ENCODE measurements at places on chromosomes 11 and 22.

DNA sequence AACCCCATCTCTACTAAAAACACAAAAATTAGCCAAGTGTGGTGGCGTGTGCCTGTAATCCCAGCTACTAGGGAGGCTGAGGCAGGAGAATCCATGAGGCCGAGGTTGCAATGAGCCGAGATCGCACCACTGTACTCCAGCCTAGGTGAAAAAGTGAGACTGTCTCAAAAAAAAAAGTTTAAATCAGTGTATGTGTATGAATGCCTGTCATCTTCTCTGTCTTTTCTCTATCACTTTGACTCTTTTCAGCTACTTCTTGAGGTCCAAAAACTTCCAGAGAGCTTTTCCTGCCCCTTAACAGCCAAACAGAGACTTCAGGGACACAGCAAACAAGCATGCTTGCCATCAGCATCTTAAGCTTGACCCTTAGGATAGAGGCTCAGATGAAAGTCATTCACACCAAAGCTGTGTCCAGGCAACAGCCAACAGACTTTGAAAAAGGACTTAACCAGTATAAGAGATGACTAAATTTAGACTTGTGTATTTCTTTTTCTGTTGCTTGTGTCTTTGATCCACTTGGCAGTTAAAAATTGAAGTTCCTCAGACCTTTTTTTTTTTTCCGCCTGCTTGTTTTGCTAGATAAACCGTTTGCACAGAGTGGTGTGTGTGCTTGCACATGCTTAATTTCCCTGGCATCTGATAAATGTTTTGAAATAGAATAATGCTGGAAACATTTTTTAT, 151.9 kb downstream of the DBX1 start:
- H3K36me3 ChIP-seq, result no peaks in the 10 kb centered on the region
- no peak for DNase-seq
- no peaks in the 10 kb centered on the region for H3K4me1 ChIP-seq
- H3K27ac ChIP-seq, result no peak overlapping the region

GRCh38 chr22:37318364-37319109, 36.2 kb downstream of the CYTH4 start:
- H3K4me3 ChIP-seq, result no peak overlapping the region
- no peak for DNase-seq
- H3K27me3 ChIP-seq, result peaks cover 5% of the 10 kb centered on the region

GRCh38 chr11:62269654-62270278, at the start of gene SCGB2A2:
SCGB2A2 (plus strand) TSS chr11:62270158; CDS start chr11:62270217, 59 bp downstream.
- no peak for DNase-seq
- peaks cover 30% of the 10 kb centered on the region for H3K27me3 ChIP-seq
- no peaks in the 10 kb centered on the region for H3K36me3 ChIP-seq
- peaks cover 31% of the 10 kb centered on the region for H3K4me1 ChIP-seq
- H3K27ac ChIP-seq, result no peak within 1 kb of the TSS

DNA sequence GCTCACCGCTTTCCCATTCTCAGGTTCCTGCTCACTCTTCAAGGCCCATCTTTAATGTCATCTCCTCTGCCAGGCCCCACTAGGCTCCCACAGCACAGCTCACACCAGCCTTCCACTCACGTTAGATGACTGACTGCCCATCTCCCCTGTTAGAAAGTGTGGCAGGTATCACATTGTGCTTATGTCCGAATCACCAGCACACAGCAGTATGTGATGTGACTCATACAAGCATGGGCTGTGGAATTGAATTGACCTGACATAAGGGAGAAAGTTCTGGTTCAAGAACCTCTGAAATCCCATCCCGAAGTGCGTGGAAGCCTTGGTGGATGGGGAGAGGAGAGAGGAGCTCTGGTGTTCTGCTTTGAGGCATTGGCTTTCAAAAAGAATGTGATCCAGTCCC, 6.5 kb downstream of the VSTM5 start:
- H3K27ac ChIP-seq, result no peak overlapping the region
- H3K4me3 ChIP-seq, result no peak overlapping the region
- peaks cover 15% of the 10 kb centered on the region for H3K27me3 ChIP-seq
- no peaks in the 10 kb centered on the region for H3K4me1 ChIP-seq
- no peak for DNase-seq
- no peaks in the 10 kb centered on the region for H3K36me3 ChIP-seq

- H3K27me3 ChIP-seq, result peaks cover 33% of the 10 kb centered on the region
- DNase-seq, result no peak
- H3K36me3 ChIP-seq, result no peaks in the 10 kb centered on the region
- H3K27ac ChIP-seq, result no peak overlapping the region
- no peak overlapping the region for H3K4me3 ChIP-seq
- H3K4me1 ChIP-seq, result no peaks in the 10 kb centered on the region
These were observed 91.9 kb upstream of the DRD2 start for GRCh38 chr11:113567097-113567496.

DNA sequence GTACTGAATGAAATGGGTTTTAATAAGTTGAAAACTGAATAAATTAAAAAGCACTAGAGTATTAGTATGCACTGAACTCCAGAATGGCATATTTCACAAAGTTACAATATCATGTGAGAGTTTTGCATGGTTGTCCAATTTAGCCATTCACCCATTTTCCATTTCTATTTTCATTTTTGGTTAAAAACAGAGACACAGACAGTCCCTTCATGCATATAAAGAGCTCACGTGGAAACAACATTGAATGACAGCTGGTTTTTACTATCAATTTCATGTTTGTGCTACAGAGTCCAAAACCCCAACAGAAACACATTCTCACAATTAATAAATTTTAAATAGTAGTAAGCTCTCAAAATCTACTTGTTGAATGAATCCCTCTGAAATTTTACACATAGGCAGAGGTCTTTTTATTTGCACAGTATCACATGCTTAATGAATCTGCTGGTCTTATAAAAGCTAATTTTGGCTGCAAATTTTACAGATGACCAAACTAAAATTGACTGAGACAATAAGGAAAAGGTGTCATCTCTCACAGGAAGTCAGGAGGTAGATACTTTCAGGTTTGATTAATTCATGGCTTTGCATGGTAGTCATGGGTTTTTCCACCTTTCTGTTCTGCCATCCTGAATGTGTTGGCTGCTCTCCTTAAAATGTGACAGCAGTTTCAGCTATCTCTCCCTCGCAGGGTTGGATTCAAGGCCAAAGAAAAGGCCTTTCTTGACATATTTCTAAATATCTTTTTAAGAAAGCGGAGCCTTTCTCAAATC, 20.6 kb upstream of the DDI1 start:
- no peaks in the 10 kb centered on the region for H3K27me3 ChIP-seq
- no peaks in the 10 kb centered on the region for H3K36me3 ChIP-seq
- no peak overlapping the region for H3K27ac ChIP-seq
- H3K4me1 ChIP-seq, result peaks cover 3% of the 10 kb centered on the region
- DNase-seq, result no peak

DNA sequence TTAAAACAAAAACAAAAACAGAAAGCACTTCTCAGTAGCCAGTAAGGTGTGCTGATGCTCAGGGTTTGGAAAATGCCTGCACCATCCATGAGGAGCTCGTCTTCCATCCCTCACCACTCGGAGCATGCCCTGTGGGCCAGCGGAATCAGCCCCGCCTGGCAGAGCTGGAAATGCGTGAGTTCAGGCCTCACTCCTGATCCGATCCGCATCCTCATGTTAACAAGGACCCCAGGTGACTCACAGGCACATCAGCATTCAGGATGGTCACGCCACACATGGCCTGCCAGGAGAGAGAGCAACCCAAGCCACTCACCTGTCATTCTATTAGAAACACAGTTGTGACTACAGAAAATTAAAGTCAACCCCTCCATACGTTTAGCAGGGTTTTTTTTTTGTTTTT, 188.5 kb downstream of the MPPED1 start:
- no peak overlapping the region for H3K4me3 ChIP-seq
- no peaks in the 10 kb centered on the region for H3K36me3 ChIP-seq
- H3K27me3 ChIP-seq, result peaks cover 4% of the 10 kb centered on the region
- no peak overlapping the region for H3K27ac ChIP-seq
- DNase-seq, result no peak

DNA sequence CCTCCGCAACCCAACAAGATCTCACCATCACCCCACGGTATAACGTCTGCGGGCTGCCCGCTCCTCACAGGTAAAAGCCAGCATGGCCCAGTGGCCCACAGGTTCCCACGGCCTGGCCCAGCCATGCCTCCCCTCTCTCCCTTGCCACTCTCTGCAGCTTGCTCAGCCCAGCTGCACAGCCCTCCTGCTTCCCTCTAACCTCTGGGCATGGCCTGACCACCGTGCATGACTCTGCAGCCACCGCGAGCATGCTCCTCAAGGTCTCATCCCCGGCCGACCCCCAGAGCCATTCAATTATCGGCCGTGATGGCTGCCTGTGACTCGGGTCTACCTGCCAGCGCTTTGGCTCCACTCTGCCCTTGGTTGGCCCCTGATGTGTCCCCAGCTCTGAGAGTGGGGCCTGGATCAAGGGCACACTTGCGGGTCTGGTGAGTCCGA, 185.5 kb downstream of the CTTN start:
- DNase-seq, result no peak
- H3K4me3 ChIP-seq, result no peak overlapping the region
- no peak overlapping the region for H3K27ac ChIP-seq
- no peaks in the 10 kb centered on the region for H3K36me3 ChIP-seq
- no peaks in the 10 kb centered on the region for H3K4me1 ChIP-seq

- peaks cover 4% of the 10 kb centered on the region for H3K4me1 ChIP-seq
- no peak overlapping the region for H3K27ac ChIP-seq
- no peak for DNase-seq
- no peak overlapping the region for H3K4me3 ChIP-seq
- H3K36me3 ChIP-seq, result no peaks in the 10 kb centered on the region
- H3K27me3 ChIP-seq, result peaks cover 63% of the 10 kb centered on the region
These were observed 413.9 kb downstream of the TENM4 start for GRCh38 chr11:79026803-79027445.

DNA sequence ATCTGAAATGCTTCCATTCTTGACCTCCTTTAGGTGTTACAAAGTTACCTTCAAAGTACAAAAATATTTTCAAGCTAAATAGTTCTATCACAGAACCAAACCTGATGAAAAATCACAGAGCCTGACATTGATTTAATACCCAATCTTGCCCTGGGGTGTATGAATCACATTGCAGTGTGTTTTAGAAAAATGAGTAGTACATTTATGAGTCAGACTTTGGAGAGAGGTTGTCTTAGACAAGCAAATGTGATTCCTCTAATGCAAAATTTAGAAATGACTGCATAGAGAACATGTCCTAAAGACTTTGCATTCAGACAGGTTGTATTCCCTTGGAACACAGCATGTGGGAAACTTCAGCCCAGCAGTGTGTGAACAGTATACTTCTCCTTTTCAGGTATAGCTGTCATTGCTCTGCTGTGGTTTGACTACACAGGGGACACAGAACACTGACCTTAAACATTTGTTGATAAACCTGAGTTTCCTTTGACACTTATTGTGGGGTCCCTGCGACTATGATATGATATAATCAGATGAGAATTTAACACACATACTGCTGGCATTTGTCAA, 972.1 kb downstream of the JRKL start:
- H3K4me1 ChIP-seq, result no peaks in the 10 kb centered on the region
- no peak for DNase-seq
- H3K27ac ChIP-seq, result no peak overlapping the region
- H3K36me3 ChIP-seq, result no peaks in the 10 kb centered on the region
- no peak overlapping the region for H3K4me3 ChIP-seq
- H3K27me3 ChIP-seq, result no peaks in the 10 kb centered on the region

- peak overlapping the region; percentile 59 for H3K4me3 ChIP-seq
- no peaks in the 10 kb centered on the region for H3K27me3 ChIP-seq
- H3K36me3 ChIP-seq, result peaks cover 24% of the 10 kb centered on the region
- H3K27ac ChIP-seq, result peak overlapping the region; percentile 47
These were observed 25.6 kb upstream of the SUSD2 start for GRCh38 chr22:24155627-24156140.

Measured in activated T-cell treated with anti-CD3 and anti-CD28 coated beads, Interleukin-2, amount 50 U/mL, for 24 hours (primary cell).